ENCODE measurements at places on chromosomes 3 and 15. TPM values are rescaled to one million over a fixed set of nuclear protein-coding genes. Genes with fewer than 3 reads are reported as not detected.

GRCh38 chr3:15542614-15543013 is 21.1 kb upstream of the COLQ start:
- no peak overlapping the region for H3K27ac ChIP-seq
- no peaks in the 10 kb centered on the region for H3K36me3 ChIP-seq
- H3K4me1 ChIP-seq, result no peaks in the 10 kb centered on the region
- H3K27me3 ChIP-seq, result no peaks in the 10 kb centered on the region

DNA sequence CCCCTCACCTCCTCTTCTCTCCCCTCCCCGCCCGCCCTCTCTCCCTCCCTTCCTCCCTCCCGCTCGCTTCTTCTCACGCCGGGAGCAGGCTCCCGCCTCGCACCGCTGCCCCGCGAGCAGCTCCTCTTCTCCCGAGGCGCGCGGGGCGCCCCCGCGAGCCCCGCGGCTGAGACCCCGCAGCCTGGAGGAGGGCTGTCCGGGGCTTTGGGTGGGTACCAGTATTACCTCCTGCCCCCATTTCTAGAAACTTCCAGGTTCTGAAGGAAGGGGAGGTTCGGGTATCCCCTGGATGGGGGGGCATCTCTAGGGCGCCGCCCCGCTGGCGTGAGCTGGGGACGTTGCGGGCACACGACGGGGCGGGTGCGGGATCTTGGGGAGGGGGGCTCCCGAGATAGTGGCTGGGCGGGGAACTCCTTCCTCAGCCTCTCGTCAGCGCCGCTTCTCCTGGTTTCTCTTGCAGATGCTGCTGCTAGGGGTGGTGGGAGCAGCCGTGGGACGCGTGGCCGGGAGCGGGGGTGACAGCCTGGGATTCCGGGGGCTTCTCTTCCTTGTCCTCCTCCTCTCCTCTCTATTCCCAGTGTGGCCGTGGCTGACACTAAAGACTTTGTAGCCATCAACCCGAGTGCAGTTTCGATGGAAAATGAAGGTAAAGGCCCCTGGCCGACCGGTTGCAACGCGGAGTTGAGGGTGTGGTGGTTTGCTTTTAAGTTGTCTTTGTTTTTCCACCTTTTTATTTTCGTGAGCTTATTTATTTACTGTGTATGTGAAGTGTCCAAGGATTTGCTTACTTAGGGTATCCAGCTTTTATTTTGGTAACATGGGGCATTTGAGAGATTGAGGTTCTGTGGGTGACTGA is 474 bp downstream of the ATP2C1 start:
- peak; percentile 61 for DNase-seq
- H3K27ac ChIP-seq, result peak overlapping the region; percentile 70
- H3K4me3 ChIP-seq, result peak overlapping the region; percentile 78
- H3K4me1 ChIP-seq, result peaks cover 33% of the 10 kb centered on the region
- H3K36me3 ChIP-seq, result no peaks in the 10 kb centered on the region
- H3K27me3 ChIP-seq, result no peaks in the 10 kb centered on the region

GRCh38 chr3:49903451-49904424 is at the start of gene MST1R:
Gene MST1R, minus strand, starts transcription at chr3:49903873. Its CDS starts 264 bp downstream, at chr3:49903609.
- peaks cover 25% of the 10 kb centered on the region for H3K4me1 ChIP-seq
- DNase-seq, result peak; percentile 98
- peak within 1 kb of the TSS; percentile 91 for H3K27ac ChIP-seq
- no peaks in the 10 kb centered on the region for H3K27me3 ChIP-seq
- H3K36me3 ChIP-seq, result no peaks in the 10 kb centered on the region
- peak within 1 kb of the TSS; percentile 49 for H3K4me3 ChIP-seq

NR2F2 gene
- total RNA-seq, result not detected

TGM4 gene
- total RNA-seq, result not detected

DNA sequence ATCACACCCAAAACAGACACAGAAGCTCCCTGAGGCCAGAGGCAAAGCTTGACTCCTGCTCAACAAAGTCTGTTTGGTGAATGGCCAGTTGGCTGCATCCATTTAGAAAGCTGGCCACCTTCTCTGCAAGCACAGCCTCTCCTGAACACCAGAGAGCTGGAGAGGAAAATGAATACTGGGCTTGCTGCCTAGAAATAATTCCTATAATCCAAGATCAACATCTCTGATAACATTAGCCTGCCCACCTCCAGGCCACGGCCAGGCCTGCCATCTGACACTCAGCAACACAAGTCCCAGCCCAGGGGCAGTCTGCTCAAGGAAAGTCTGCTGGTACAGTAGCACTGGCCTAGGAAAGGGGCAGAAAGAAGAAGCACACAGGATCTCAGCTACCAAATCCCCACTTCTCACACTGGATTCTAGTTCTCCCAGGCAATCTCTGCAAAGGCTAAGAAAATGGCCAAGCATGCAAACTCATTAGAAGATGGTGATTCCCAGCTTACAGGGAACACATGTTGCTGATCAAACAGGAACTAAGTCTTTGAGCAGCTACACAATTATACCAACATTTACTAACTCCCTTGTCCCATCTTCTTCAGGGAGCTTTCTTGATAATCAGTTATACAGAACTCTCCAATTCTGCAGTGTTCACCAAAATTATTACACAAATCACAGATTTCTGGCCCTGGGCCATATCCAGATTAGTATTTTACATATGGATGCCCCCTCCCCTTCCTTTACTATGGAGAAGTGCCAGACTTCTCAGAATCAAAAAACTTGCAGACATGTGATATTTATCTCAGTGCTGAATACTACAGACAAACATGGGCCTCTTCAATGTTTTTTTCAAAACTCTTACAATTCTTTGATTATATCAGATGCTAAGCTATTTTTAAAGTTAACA is 9.9 kb downstream of the TBC1D2B start:
- no peak overlapping the region for H3K27ac ChIP-seq
- no peak overlapping the region for H3K4me3 ChIP-seq
- no peaks in the 10 kb centered on the region for H3K36me3 ChIP-seq
- H3K4me1 ChIP-seq, result peaks cover 71% of the 10 kb centered on the region
- DNase-seq, result no peak

DNA sequence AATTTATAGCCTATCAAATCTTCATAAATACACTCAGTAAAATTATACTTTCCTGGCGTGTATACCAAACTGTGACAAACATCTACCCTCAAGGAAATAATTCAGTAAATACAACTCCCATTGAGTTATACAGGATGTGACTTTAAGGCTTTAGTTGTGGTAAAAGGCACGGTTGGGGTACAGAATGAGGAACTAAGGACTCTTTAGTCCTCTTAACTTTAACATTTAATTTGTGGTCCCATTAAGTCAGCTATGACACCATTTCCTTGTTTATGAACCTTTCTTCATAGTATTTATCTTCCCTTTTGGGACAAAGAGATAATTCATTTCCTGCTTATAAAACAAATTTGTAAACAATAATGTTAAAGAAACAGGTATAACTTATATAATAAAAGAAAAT is 30.2 kb downstream of the IFT80 start:
- DNase-seq, result no peak
- H3K4me1 ChIP-seq, result no peaks in the 10 kb centered on the region
- no peak overlapping the region for H3K27ac ChIP-seq

DNA sequence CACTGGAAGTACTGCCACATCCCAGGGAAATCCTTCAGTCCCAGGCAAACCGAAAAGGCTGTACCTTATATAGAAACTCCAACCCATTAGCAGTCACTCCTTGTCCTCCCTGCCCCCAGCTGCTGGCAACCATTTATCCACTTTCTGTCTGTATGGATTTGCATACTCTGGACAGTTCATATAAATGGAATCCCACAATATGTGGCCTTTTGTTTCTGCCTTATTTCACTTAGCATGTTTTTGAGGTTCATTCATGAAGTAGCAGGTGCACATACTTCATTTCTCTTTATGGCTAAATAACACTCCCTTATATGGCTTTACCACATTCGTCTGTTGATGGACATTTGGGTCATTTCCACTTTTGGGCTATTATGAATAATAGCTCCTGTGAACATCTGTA is 51.6 kb upstream of the CMTM8 start:
- no peaks in the 10 kb centered on the region for H3K36me3 ChIP-seq
- no peaks in the 10 kb centered on the region for H3K27me3 ChIP-seq
- no peak for DNase-seq

DNA sequence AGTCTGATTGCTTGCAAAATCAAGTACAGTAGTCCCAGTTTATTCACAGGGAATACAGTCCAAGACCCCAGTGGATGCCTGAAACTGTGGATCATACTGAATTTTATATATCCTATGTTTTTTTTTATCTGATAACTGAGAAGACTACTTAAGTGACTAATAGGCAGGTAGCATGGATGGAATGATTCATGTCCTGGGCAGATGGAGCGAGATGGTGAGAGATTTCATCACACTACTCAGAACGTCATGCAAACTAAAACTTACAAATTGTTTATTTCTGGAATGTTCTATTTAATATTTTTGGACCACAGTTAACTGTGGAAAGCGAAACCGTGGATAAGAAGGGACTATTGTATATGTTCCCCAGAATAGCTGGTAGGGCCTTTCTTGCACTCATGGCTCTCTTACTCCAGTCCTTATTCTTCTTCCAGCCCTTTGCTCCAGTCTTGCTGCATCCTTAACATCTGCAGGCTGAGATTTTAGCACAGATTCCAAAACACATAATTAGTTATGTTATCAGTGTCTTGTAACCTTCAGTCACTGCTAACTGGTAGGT is 290.0 kb downstream of the ADAMTSL3 start:
- no peaks in the 10 kb centered on the region for H3K27me3 ChIP-seq
- no peak overlapping the region for H3K4me3 ChIP-seq
- DNase-seq, result no peak
- no peaks in the 10 kb centered on the region for H3K4me1 ChIP-seq
- no peak overlapping the region for H3K27ac ChIP-seq
- no peaks in the 10 kb centered on the region for H3K36me3 ChIP-seq

ATP10A gene
- total RNA-seq, result 0.97 TPM

GUCA1C gene
- not detected for total RNA-seq

GRCh38 chr15:38010395-38010794 is 76.0 kb downstream of the TMCO5A start:
- no peaks in the 10 kb centered on the region for H3K27me3 ChIP-seq
- H3K4me3 ChIP-seq, result no peak overlapping the region
- no peaks in the 10 kb centered on the region for H3K4me1 ChIP-seq

DNA sequence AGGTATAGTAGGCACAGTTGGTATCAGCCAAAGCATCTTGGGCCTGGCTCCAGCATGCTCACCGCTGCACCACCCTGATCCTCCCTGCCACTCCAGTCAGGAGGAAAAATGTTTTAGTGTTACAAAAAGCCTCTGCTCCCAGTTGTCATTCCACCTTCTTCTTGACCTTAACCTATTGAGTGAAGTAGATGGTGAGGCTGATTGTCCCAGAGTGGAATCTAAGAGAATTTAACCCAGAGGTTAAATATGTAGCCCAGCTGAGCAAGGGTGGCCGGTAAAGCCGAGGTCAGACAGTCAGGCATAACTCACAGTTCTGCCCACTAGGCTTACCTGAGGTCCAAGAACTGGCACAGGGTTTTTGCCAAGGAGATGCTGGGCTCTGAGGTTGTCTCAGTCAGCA is 30.7 kb upstream of the TNIK start:
- H3K4me1 ChIP-seq, result no peaks in the 10 kb centered on the region
- H3K27me3 ChIP-seq, result no peaks in the 10 kb centered on the region
- no peak for DNase-seq
- no peaks in the 10 kb centered on the region for H3K36me3 ChIP-seq

ZBED2 gene
- not detected for total RNA-seq

KLHDC8B gene
- 15.0 TPM for total RNA-seq

TMIE gene
- total RNA-seq, result 0.16 TPM

SRPRB gene
- total RNA-seq, result 25.3 TPM

DNA sequence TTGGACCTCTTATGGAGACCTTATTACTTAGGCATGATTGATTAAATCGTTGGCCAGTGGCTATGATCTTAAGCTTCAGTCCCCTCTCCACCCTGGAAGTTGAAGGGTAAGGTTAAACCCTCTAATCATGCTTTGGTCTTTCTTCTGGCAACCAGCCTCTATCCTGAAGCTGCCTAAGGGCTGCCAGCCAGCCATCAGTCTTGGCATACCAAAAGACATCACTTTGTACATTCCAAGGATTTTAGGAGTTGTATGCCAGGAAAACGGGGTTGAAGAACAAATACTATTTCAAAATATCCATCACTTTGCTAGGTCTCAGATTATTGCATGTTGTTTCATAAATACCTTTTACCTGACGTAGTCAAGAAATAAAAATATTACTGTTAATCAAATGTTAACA is 28.9 kb downstream of the UBE2E2 start:
- no peak overlapping the region for H3K4me3 ChIP-seq
- H3K27me3 ChIP-seq, result no peaks in the 10 kb centered on the region
- no peaks in the 10 kb centered on the region for H3K36me3 ChIP-seq
- H3K4me1 ChIP-seq, result peaks cover 5% of the 10 kb centered on the region
- no peak for DNase-seq

SLC12A1 gene
- 0.19 TPM for total RNA-seq

GRCh38 chr15:62748196-62748595 is 294.4 kb upstream of the TPM1 start:
- no peaks in the 10 kb centered on the region for H3K36me3 ChIP-seq
- H3K27me3 ChIP-seq, result no peaks in the 10 kb centered on the region
- H3K27ac ChIP-seq, result no peak overlapping the region

GRCh38 chr15:67145312-67145610 is 79.9 kb downstream of the SMAD3 start:
- peak overlapping the region; percentile 58 for H3K27ac ChIP-seq
- H3K4me1 ChIP-seq, result peaks cover 70% of the 10 kb centered on the region
- 0 out of 2 replicates have a peak, but pooled peaks cover 4% of the 10 kb centered on the region for H3K27me3 ChIP-seq
- no peak for DNase-seq

GRCh38 chr3:53731934-53732624 is 114.1 kb downstream of the CHDH start:
- no peaks in the 10 kb centered on the region for H3K36me3 ChIP-seq
- DNase-seq, result no peak
- H3K4me1 ChIP-seq, result no peaks in the 10 kb centered on the region

DNA sequence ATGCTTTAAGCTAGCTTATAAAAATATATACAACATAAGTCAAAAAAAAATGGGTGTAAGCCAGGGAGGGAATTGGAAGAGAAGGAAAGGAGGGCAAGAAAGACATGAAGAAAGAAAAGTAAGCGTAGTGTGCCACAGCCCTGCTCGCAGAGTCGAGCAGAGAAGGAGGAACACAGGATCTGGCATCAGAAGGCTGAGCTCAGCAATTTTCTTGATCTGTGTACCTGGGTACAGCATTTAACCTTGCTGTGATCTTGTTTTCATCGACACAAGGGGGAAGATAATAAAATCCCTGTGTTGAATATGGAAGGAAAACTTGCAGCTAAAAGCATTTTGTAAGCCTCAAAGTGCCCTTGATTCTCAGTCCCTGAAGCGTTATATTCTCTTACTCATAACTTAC is 23.7 kb upstream of the C2CD4B start:
- no peak overlapping the region for H3K27ac ChIP-seq
- no peaks in the 10 kb centered on the region for H3K27me3 ChIP-seq
- no peaks in the 10 kb centered on the region for H3K36me3 ChIP-seq
- H3K4me1 ChIP-seq, result peaks cover 4% of the 10 kb centered on the region
- no peak for DNase-seq

GRCh38 chr15:75368689-75369239 is 357 bp upstream of the MAN2C1 start:
- peaks cover 22% of the 10 kb centered on the region for H3K36me3 ChIP-seq
- no peak for DNase-seq
- H3K4me3 ChIP-seq, result peak overlapping the region; percentile 87
- peaks cover 13% of the 10 kb centered on the region for H3K4me1 ChIP-seq
- H3K27me3 ChIP-seq, result no peaks in the 10 kb centered on the region

GRCh38 chr15:65423976-65424679 is 1.4 kb upstream of the IGDCC4 start:
- H3K36me3 ChIP-seq, result no peaks in the 10 kb centered on the region
- peak; percentile 46 for DNase-seq
- peaks cover 34% of the 10 kb centered on the region for H3K27me3 ChIP-seq
- peak overlapping the region; percentile 84 for H3K4me3 ChIP-seq
- no peak overlapping the region for H3K27ac ChIP-seq

GRCh38 chr3:128317101-128317697 is 149.5 kb downstream of the DNAJB8 start:
- no peak for DNase-seq
- no peaks in the 10 kb centered on the region for H3K27me3 ChIP-seq
- no peaks in the 10 kb centered on the region for H3K36me3 ChIP-seq
- H3K4me3 ChIP-seq, result no peak overlapping the region

GRCh38 chr3:38108649-38109579 is 28.0 kb downstream of the ACAA1 start:
- no peak for DNase-seq
- no peaks in the 10 kb centered on the region for H3K27me3 ChIP-seq
